ENCODE measurements at places on chromosomes 3 and 15. TPM values are rescaled to one million over a fixed set of nuclear protein-coding genes. Genes with fewer than 3 reads are reported as not detected.

GRCh38 chr3:12970684-12971083 is 102.5 kb downstream of the IQSEC1 start:
- no peak for DNase-seq

Gene LRTM1
- not detected for total RNA-seq

GRCh38 chr15:90990446-90990845 is 3.9 kb downstream of the PRC1 start:
- DNase-seq: no peak

DNA sequence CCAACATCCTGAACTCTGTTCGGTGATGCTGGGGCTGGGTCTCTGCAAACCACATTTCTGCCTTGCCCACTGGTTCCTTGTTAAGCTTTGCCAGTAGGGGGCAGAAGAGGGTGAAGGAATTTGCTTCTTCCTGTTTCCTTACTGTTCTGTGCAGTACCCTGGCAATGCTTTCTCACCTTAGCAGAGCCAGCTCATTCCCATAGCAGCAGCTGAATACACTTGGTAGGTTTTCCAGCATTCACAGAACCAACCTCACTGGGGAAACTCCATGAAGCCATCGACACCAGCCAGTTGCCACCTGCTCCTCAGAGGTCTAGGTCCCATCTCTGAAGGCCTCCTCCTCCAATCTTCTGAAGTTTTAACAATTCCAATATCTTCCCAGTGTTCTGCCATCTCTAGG is 308.4 kb downstream of the PDCD6IP start:
- peak; percentile 40 for DNase-seq

DNA sequence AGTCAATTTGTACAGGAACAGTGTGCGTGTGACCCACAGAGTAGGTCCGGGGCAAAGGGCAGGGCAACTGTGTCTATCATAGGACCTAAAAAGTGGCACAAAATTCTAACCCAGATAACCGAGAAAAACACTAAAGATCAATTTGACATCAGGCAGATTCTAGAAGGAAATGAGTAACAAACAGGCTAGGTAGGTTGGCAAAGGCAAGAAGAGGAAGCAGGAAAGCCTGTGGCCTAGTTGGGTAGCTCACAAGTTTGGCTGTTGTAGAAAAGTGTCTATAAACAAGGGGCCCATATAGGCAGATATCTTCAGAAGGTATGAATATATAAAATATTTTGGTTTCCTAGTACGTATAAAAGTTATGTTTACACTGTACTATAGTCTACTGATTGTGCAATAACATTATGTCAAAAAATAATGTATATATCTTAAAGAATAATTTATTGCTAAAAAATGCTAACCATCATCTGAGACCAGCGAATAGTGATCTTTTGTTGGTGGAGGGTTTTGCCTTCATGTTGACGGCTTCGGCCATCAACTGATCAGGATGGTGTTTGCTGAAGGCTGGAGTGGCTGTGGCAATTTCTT is 13.3 kb upstream of the OR5K1 start:
- no peak for DNase-seq

- DNase-seq: no peak
Measured at GRCh38 chr3:11835028-11835639, 11.6 kb downstream of the TAMM41 start.

DNA sequence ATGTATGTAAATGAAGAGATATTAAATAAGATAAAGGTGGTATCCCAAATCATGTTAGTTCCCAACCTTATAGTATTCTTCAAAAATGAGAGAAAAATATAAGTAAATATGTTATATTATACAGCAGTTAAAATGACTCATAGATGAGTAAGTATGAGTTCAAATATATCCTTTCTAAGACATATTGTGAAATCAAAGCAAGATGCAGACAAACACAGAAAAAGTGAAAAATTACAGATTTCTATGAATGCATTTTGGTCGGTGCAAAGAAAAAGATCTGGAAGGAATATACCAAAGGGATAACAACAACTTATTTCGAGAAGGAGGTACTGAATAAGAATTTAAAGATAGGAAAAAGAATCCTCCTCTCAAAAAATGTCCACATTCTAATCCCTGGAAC is 181.2 kb upstream of the TTC14 start:
- no peak for DNase-seq

GRCh38 chr15:72535911-72536310 is 61.8 kb downstream of the ARIH1 start:
- DNase-seq: no peak

Gene ANO10
- 44.9 TPM for total RNA-seq

DNA sequence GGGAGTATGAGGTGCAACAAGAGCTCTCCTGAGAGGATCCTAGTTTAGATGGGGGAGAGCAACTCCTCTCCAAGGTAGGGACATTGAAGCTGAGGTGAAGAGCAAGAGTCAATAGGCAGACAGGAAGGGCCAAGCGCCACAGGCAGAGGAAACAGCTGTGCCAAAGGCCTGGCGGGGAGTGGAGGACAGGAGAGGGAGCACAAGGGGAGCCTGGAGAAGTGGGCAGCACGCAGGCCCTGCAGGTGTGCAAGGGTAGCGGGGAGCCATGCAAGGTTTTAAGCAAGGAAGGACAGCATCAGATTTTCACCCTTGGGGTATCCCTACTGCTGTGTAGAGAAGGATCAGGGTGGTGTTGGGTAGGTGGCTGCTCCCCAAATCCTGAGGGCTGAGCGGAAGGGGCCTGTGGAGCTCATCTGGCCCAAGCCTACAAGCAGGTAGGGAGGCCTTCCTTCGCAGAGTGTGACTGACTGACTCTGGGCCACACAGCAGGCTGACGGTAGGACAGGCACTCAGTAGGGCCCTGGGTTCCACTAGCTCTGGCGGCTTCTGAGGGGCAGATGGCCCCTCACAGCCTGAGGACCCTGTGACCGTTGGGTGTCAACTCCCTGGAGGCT is 13.3 kb downstream of the CHST13 start:
- DNase-seq: peak; percentile 12

GRCh38 chr15:75153565-75154276 is 48.0 kb upstream of the C15orf39 start:
- DNase-seq: no peak

GRCh38 chr3:68057637-68058320 is 403.4 kb upstream of the SUCLG2 start:
- no peak for DNase-seq

GRCh38 chr3:11272906-11273574 is 843 bp downstream of the ATG7 start:
- no peak for DNase-seq

Gene CIB2
- 131 TPM for total RNA-seq

Gene SMCO1
- total RNA-seq: not detected

DNA sequence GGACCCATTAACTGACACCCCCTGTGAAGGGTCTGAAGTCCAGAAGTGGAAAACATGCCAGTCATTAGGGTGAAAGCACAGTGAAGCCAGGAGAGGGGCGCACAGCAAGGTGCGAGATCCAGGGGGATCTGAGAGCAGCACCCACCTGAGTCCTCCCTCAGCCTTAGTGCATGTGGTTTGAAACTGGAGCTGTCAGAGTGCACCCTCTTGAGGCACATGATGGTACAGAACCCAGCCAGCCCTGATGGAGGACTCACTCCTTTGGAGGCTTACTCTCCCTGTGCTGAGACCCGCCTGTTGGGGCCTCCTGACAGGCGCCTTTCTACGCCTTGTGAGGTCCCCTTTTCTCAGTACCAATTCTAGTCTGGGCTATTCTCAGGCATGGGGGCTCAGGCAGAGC is 77.8 kb downstream of the IL20RB start:
- no peak for DNase-seq
